ENCODE measurements at places on chromosomes 5 and 9.

DNA sequence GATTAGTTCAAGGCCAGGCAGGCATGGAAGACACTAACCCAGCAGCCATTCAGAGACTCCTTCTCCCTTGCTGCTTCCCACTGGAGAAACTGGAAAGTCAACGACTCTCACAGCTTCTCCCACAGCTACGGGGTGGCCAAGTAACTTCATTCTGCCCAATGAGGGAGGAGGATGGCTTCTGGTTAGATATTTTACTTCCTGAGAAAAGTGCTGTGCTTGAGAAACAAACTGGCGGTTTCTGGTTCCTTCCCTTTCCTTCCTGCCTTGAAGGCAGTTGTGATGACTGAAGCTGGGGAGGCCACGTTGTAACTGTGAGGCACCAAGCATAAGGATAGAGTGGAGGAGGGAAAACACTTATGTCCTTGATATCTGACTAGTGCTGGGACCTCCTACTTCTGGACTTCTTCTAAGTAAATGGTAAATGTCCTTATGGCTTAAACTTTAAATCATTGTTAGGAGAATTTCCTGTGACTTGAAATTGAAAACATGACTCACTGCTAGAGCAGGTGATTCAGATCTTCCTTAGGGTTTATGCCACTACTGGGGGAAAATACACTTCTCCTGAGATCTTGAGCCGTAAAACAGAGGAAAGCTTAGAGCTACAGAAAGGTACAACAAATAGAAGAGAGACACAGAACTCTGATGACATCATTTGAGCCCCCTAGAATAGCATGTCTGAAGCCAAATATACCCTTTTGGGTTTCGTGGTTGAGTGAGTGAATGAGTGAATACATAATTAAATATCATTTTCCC lies 3.1 kb upstream of the GNPDA1 start:
- DNase-seq, result peak; percentile 32

- no peak for DNase-seq
These were observed 279.1 kb downstream of the MSX2 start for GRCh38 chr5:175003531-175003930.

DNA sequence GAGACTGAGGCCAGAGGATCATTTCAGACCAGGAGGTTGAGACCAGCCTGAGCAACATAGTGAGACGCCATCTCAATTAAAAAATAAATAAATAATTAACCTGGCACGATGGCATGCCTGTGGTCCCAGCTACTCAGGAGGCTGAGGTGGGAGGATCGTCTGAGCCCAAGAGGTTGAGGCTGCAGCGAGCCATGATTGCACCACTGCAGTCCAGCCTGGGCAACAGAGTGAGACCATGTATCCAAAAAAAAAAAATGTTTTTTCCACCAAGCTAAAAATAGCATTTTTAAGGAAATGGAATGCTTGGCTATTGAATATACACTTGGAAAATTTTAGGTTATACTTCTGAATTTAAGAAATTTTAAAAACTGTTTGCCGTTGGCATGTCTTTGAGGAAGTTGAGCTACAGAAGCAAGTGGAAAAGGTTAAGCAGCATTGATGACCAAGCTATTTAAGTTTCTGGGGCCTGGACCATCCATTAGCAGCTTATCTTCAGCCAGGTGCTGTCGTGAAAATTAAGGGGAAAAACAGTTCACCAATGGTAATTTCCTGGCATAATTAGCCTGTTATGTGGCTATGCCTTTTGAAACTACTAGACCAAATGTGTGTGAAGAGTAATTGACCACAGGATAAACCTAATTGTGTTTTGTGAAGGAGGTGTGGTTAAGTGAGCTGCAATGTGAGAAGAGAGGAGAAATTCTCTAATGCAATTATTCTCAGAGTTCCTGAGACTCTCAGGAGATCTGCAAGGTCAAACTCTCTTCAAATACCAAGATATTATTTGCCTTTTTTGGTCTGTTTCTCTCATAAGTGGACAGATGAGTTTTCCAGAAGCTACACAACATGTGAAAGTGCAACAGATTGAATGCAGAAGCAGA lies 21.0 kb downstream of the F2R start:
- no peak for DNase-seq

- DNase-seq, result peak; percentile 82
These were observed at the start of gene ANKRD33B for GRCh38 chr5:10563945-10564837. TSS of gene ANKRD33B (plus strand) at chr5:10564070. CDS start at chr5:10564468, 398 bp downstream.
